T-cell (primary cell): ENCODE measurements at places on chromosomes 5 and 9.

DNA sequence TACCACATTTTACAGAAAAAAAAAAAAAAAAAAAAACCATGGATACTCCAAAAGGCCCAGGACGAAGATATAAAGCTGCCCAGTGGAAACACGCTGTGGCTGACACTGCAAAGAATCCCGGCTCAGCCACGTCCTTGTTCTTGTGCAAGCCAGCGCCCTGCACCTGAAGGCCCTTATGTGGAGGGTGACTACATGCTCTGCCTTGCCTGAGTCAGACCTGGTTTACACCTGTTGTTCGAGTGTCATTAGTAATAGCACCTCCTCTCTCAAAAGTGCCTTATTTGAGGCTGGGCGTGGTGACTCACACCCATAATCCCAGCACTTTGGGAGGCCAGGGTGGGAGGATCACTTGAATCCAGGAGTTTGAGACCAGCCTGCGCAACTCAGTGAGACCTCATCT, 54.3 kb upstream of the ZSWIM6 start:
- H3K27me3 ChIP-seq: no peaks in the 10 kb centered on the region
- DNase-seq: no peak
- no peak overlapping the region for H3K27ac ChIP-seq
- H3K4me1 ChIP-seq: peaks cover 2% of the 10 kb centered on the region
- H3K36me3 ChIP-seq: no peaks in the 10 kb centered on the region
- no peak overlapping the region for H3K4me3 ChIP-seq

DNA sequence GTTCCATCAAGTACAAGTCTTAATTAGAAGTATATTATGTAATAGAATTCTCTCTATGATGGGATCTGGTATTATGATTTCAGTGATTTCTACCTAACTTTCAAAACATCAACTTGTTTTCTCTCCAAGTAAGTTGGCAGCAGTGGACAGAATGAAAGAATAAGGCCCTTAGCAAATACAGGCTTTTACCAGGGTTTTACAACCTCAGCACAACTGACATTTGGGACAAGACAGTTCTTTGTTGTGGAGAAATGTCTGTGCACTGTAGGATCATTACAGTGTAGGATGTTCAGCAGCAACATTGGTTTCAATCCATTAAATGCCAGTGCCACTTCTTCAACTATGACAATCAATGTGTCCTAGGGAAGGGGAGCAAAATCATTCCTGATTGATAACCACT, 48.8 kb downstream of the MLANA start:
- H3K36me3 ChIP-seq: no peaks in the 10 kb centered on the region
- H3K4me3 ChIP-seq: no peak overlapping the region
- DNase-seq: no peak
- no peaks in the 10 kb centered on the region for H3K27me3 ChIP-seq
- H3K27ac ChIP-seq: no peak overlapping the region
- no peaks in the 10 kb centered on the region for H3K4me1 ChIP-seq

- no peak overlapping the region for H3K27ac ChIP-seq
- peaks cover 8% of the 10 kb centered on the region for H3K27me3 ChIP-seq
- DNase-seq: no peak
- no peaks in the 10 kb centered on the region for H3K4me1 ChIP-seq
Measured at GRCh38 chr9:90060256-90060655, 455.4 kb downstream of the GADD45G start.

DNA sequence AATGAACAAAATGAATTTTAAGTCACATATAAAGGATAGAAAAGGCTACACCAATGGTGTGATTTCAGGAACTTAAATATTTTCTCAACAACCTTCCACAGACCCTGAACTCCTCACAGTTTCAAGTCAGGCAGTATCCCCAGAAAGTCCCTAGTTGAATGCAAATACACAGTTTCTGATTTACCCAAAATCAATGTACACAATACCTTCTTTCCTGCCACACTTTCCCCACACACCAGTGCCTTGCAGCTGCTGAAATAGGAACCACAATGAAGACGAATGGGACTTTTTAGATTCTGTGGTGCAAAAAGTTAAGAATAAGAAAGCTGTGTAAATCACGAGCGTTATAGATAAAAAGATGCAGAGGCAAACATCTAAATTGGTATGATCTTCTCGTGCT, 552.4 kb upstream of the MEF2C start:
- H3K27ac ChIP-seq: no peak overlapping the region
- no peak overlapping the region for H3K4me3 ChIP-seq
- H3K36me3 ChIP-seq: no peaks in the 10 kb centered on the region
- no peaks in the 10 kb centered on the region for H3K4me1 ChIP-seq
- no peaks in the 10 kb centered on the region for H3K27me3 ChIP-seq

- H3K36me3 ChIP-seq: no peaks in the 10 kb centered on the region
- H3K27ac ChIP-seq: peak overlapping the region; percentile 93
- DNase-seq: no peak
- H3K4me1 ChIP-seq: peaks cover 93% of the 10 kb centered on the region
- no peak overlapping the region for H3K4me3 ChIP-seq
- no peaks in the 10 kb centered on the region for H3K27me3 ChIP-seq
Measured at GRCh38 chr9:131734781-131735180, 5.1 kb downstream of the RAPGEF1 start.

DNA sequence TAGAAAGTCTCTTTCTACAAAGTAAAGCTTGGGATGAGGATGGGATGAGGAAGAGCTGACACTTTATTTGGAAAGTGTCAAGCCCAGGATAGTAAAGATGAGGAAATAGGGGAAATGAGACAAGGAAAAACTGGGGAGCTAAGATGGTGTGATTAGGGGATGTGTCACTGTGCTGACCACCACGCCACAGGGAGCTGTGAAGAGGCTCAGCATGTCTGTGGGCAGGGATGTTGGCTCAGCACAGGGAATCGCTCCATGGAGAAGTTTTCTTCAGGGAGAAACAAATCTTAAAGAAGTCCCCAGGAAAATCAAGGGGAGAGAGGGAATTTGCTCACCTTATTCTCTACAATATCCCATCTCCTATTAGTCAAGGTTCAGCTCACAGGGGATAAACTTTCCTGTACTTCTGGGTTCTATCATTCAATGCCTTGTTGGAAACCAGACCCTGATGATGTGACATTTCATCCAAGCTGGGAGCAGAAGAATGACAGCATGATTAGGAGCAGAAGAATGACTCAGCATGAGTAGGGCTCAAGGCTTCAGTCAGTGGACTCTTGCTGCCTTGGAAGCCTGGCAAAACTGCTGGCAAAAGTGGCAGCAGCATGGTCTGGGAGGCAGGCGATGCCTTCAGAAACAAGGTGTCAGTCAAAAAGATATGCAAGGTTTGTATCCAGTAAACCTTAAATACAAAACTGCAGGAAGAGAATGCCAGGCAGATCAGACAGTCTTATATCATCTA, 4.9 kb downstream of the HSPB3 start:
- DNase-seq: no peak
- H3K4me3 ChIP-seq: no peak overlapping the region
- H3K36me3 ChIP-seq: no peaks in the 10 kb centered on the region
- no peaks in the 10 kb centered on the region for H3K4me1 ChIP-seq
- no peak overlapping the region for H3K27ac ChIP-seq

DNA sequence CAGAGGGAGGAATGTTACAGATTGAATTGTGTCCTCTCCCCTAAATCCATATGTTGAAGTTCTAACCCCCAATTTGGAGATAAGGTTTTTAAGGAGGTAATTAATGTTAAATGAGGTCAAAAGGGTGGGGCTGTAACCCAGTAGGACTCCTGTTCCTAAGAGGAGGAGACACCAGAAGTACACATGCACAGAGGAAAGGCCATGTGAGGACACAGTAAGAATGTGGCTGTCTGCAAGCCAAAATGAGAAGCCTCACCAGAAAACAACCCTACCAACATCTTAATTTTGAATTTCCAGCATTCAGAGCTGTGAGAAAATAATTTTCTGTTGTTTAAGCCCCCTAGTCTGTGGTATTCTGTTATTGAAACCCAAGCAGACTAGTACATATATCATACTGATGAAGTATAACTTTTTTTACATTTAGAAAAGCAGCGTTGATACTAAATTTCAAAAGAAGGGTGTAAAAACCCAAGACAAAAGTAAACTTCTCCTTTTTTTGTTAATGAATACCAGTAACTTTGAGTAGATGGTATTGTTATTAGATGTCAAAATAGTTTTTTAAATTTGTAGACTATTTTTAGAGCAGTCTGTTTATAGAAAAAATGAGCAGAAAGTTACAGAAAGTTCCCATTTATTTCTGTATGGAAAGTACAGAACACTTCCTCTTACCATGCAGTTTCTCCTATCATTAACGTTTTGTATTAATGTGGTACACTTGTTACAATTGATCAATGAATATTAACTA, 25.1 kb downstream of the RNF180 start:
- H3K36me3 ChIP-seq: no peaks in the 10 kb centered on the region
- H3K4me3 ChIP-seq: no peak overlapping the region
- H3K27me3 ChIP-seq: no peaks in the 10 kb centered on the region
- DNase-seq: no peak
- H3K4me1 ChIP-seq: no peaks in the 10 kb centered on the region
- no peak overlapping the region for H3K27ac ChIP-seq

DNA sequence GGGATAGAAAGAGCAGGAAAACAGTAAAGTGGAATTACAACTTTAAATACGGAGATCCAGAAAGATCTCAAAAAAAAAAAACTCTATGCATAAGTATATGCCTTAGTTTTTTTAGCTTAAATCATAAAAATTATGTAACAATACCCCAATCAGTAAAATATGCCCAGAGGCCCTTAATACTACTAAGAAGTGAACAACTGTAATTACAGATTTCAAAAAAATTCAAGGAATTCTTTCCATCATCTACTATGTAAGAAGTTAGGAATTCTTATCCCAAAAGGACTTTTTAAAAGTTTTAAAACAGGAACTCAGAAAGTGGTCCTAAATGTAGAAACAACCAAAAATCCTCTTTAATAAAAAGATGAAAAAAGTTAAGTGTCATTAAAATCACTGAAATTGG, 111.3 kb downstream of the SSBP2 start:
- H3K36me3 ChIP-seq: peaks cover 6% of the 10 kb centered on the region
- no peaks in the 10 kb centered on the region for H3K27me3 ChIP-seq
- H3K4me3 ChIP-seq: no peak overlapping the region
- no peak for DNase-seq
